ENCODE measurements at places on chromosomes 1 and 21.

GRCh38 chr1:230430499-230430898 is 4.4 kb upstream of the PGBD5 start:
- DNase-seq, result no peak

DNA sequence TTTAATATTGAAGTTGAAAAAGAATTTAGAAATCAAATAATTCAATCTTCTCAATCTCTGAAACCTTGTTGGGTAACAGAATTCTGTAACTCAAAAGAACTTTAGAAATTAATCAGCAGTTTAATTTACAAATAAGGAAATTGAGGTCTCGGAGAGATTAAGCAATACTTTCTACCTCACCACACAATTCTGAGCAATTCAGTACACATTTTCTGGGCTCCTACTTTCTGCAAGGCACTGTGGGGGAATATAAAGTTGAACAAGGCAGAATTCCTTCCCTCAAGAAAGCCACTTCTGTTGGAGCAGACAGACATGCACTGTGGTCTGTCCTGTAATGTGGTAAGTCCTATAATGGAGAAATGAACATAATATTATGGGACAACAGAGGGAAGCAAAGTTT is 47.7 kb downstream of the MEF2D start:
- DNase-seq, result no peak

DNA sequence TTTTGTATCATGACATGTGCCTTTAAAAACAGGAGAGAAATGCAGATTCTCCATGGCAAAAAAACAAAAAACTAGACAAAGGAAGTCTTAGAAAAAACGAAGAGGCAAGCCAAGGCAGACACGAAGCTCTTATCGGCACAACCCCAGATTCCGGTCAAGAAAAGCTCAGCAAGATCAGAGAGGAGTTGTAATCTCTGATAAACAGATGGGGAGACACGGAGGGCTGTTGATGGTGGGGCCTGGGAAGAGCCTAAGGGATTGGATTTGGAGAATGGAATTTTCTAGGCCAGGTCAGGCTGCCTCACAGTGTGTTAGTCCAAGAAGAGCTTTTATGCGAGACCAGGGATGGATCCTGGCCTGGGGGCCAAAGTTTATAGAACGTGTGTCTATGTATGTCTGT is 96.2 kb upstream of the AKT3 start:
- no peak for DNase-seq

- no peak for DNase-seq
Observed at GRCh38 chr1:10728595-10729410, 67.6 kb downstream of the CASZ1 start.

DNA sequence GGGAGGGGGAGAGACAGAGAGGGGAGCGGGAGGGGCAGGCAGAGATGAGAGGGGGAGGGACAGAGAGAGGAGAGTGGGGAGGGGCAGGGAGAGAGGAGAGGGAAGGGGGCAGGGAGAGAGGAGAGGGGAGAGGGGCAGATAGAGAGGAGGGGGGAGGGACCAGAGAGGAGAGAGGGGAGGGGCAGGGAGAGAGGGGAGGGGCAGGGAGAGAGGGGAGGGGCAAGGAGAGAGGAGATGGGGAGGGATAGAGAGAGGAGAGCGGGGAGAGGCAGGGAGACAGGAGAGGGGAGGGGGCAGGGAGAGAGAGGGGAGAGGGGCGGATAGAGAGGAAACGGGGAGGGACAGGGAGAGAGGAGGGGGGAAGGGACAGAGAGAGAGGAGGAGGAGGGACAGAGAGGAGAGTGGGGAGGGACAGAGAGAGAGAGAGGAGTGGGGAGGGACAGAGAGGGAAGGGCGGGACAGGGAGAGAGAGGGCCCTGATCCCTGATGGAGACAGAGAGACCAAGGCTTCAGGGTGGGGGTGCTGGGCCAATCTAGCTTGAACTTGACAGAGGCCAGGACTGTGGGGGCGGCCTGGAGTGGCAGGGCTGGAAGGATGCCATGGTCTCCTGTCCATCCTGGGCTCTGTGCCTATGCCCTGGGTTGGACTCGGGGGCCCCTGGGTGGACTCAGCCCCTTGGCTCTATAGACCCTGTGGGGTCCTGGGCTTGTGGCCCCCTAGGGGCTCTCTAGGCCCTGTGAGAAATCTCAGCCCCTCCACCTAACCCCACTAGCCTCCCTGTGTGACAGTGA is 43.6 kb downstream of the DMRTB1 start:
- DNase-seq, result no peak

- DNase-seq, result no peak
Observed at GRCh38 chr1:160963521-160963920, 8.9 kb upstream of the ITLN2 start.

GRCh38 chr21:23886828-23887724 is 1720.2 kb downstream of the MRPL39 start:
- no peak for DNase-seq

- no peak for DNase-seq
Observed at GRCh38 chr1:19485362-19486187, at the start of gene CAPZB. Gene CAPZB, minus strand, starts transcription at chr1:19485539. Its CDS starts 101 bp downstream, at chr1:19485438.

All from iPS DF 6.9 (cell line).